ENCODE measurements at places on chromosomes 1 and 21.

DNA sequence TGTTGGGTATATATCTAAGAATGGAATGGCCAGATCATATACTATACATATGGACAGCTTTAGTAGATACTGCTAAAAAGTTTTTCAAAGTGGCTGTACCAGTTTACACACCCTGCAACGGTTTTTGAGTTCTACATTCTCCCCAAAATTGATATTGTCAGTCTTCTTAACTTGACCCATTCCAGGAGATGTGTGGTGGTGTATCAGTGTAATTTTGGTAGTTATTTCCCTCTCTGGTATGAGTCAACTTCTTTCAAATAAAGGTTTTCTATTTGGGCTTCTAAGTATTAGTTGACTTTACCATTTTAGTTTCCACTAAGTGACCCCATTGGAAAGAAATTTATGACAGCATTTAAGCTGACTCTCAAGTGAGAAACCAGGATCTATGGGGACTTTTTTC lies 29.2 kb downstream of the INKA2 start:
- DNase-seq = no peak

DNA sequence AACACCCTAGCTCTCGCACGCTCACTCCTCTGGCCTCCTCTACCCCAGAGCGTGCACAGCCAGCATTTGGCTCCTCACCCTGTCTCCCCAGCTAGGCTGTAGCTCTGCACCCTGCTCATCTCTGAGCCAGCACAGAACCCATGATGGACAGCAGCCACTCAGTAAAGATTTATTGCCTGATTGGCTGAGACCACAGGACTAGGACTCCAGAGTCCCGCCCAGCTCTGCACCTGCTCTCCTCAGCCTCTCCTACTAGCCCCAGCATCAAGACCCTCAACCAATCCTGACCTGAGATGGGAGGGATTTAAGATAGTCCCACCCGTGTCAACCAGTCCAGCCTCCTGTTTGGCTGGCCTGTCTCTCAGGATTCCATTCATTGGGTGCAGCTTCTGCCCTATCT lies 9.3 kb downstream of the C1QB start:
- peak; percentile 58 for DNase-seq

DNA sequence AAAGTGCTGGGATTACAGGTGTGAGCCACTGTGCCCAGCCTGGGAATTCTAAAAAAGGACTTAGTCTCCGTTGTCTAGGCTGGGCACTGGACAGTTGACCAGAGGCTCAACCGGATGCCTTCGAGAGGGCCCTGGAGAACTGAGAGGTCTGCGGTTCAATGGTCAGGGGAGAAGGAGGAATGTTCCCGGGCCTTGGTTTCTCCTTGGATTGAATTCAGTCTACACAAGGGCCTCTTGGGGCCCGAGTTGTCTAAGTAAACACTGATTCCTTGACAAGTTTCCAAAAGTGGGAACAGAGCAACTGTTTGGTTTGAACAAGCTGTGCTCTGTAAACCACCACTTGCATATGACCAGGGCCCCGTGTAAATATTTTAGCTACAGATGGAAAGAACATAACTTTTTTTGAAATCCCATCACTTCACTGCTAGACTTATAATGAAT lies 29.1 kb upstream of the CAPZB start:
- DNase-seq = no peak

DNA sequence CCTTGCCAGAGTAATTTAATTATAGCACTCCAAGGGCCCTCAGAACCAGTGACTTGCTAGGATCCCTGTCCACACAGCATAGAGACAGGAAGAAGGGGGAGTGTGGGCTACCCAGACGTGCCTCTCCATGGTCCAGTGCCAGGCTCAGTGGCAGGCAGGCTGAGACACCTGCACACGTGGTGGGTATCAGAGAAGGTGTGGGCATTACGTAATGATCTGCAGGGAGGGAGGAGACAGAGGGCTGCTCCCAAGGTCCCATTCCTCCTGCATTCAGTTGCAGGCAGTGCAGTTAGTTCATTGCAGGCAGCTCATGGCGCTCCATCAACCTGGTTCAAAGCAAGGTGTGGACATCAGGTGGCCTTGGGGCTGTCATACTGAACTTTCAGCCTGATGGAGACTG lies 49.9 kb downstream of the C8B start:
- no peak for DNase-seq

GRCh38 chr1:222064388-222065211 lies 322.7 kb upstream of the DUSP10 start:
- DNase-seq = no peak

GRCh38 chr1:178713259-178713658 lies 11.8 kb upstream of the RALGPS2 start:
- no peak for DNase-seq

- no peak for DNase-seq
Measured at GRCh38 chr1:226764533-226764932, 25.5 kb upstream of the ITPKB start.
